CD8-positive, alpha-beta memory T cell (primary cell): ENCODE measurements at places on chromosomes 16 and 17.

DNA sequence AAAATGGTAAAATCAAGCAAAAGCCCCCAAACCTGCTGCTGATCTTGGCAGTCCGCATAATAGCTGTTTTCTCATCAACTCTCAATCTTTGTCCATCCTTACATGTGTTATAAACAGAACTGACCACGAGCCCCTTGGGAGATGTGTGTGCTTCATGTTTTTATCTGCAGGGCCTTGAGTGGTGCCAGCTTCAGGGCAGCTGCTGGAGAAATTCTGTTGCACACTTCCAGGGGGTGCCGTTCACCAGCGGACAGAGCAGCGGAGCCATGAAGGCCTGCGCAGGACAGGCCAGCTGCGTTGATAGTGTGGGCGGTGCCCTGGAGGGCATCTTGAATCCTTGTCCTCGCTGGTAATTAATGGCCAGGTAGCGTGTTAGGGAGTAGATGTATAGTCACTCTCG is 20.1 kb downstream of the MPRIP start:
- no peak for DNase-seq

GRCh38 chr16:1503110-1503955 is 10.2 kb downstream of the TELO2 start:
- no peak for DNase-seq

DNA sequence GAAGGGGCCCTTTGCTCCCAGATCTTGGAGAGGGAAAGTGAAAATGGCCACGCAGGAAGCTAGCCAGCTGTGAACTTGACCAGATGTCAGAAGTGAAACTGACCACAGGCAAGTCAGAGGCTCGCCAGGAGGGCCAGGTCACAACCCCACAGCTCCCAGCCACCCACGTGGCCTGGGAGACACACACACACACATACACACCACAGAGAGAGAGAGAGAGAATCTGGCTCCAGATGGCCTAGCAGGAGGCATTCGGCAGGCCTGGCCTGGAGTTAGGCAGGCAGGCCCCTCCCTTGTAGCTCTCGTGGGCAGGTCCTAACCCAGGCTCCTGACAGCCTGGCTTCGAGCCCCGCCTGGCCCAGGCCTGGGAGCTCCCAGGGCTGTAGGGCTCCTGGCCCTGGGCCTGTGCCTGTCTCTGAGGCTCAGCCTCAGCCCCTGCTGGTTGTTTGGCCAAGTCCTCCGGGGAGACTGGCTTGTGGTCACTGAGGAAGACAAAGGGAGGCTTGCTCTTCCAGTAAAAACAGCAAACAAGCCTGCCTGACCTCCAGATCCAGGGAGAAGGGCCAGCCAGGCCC is 20.2 kb downstream of the NGFR start:
- DNase-seq, result no peak

- DNase-seq, result no peak
Measured at GRCh38 chr17:80166446-80166845, 3.4 kb upstream of the CARD14 start.

- no peak for DNase-seq
Measured at GRCh38 chr16:66888647-66889615, 8.6 kb downstream of the PDP2 start.

GRCh38 chr17:30414486-30414885 is 35.8 kb downstream of the CPD start:
- DNase-seq, result no peak

- DNase-seq, result no peak
Measured at GRCh38 chr17:16283705-16284104, 66.7 kb downstream of the PIGL start.

- DNase-seq, result peak; percentile 24
Measured at GRCh38 chr16:57994778-57995177, 5.7 kb downstream of the ZNF319 start.

- DNase-seq, result no peak
Measured at GRCh38 chr17:19561697-19562318, 28.2 kb downstream of the SLC47A1 start.

- DNase-seq, result no peak
Measured at GRCh38 chr16:27226476-27226875, 23.1 kb downstream of the KDM8 start.

DNA sequence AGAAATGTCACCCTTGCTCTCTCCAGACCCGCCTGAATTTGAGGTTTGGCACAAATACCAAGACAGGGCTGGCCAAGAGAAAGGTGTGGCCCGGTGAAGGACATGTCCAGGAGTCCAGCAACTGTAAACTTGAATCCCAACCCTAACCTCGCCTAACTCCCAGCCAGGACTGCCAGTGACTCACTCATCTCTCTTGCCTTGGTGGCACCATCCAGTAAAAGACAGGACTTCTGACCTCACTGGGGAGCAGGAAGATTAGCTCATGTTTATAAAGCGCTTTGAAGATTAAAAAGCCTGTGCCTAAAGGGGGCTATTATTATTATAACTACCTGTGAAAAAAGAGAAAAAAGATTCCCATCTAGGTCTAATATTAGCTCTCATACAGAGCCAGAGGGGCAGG is 335.3 kb downstream of the SOX9 start:
- no peak for DNase-seq

GRCh38 chr16:84585886-84586285 is 32.0 kb downstream of the COTL1 start:
- DNase-seq, result no peak

DNA sequence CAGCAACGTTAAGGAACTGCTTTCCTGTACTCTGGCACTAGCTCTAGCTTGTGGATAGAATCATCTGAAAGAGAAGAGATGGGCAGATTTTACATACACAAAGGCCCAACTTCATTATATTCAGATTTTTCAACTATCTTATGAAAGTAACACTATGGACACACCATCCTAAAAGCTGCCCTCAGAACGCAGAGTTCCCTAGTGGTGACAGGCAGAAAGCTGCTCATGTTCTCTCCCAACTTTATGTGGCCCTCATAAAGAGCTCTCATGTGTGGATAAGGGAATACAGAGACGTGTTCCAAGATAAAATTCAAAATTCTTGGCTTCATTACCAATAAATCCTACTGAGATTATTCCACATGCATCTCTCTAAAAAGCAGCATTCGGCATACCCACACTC is 1.5 kb downstream of the CFAP20 start:
- no peak for DNase-seq

- no peak for DNase-seq
Measured at GRCh38 chr17:70171159-70171558, 1.8 kb downstream of the KCNJ2 start.

GRCh38 chr17:50620858-50621257 is 13.8 kb upstream of the ABCC3 start:
- no peak for DNase-seq

DNA sequence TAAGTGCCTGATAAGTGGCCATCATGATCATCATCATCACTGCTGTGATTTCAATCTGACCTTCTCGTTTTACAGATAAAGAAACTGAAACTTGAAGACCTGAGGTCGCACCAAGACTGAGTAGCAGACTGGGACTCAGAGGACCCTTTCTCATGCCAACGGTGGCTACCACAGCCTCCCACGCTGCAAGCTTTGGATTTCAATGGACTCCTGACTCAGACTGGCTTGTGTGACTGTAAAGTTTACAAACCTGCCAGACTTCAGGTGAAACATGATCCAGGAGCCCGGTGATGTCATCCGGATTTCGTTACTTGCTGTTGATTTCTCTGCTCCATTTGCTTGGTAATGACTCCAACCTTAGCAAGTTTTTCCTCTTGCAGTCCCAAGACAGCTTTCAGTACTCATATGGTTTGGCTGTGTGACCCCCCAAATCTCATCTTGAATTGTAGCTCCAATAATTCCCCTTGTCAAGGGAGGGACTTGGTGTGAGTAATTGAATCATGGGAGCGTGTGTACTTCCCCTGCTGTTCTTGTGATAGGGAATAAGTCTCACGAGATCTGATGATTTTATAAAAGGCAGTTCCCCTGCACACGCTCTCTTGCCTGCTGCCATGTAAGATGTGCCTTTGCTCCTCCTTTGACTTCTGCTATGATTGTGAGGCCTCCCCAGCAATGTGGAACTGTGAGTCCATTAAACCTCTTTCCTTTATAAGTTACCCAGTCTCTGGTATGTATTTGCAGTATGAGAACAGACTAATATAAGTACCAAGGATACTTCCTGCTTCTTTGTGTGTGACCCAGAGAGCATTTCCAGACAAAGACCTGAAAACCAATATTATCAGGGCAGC is 26.7 kb upstream of the IRX6 start:
- DNase-seq, result no peak
